ENCODE measurements at places on chromosomes 1 and 21. TPM values are rescaled to one million over a fixed set of nuclear protein-coding genes. Genes with fewer than 3 reads are reported as not detected.

GCSAML gene
- 0.13 TPM for total RNA-seq

SPAG17 gene
- not detected for total RNA-seq

RCOR3 gene
- total RNA-seq, result 20.6 TPM

CAMSAP2 gene
- total RNA-seq, result 32.9 TPM

GNAI3 gene
- total RNA-seq, result 14.9 TPM

AKR7A3 gene
- total RNA-seq, result 0.59 TPM

LRRC53 gene
- not detected for total RNA-seq

GUCA2B gene
- not detected for total RNA-seq
